ENCODE measurements at places on chromosomes 3 and 15.

- peak; percentile 30 for DNase-seq
Measured at GRCh38 chr3:180749796-180750195, 70.5 kb upstream of the CCDC39 start.

DNA sequence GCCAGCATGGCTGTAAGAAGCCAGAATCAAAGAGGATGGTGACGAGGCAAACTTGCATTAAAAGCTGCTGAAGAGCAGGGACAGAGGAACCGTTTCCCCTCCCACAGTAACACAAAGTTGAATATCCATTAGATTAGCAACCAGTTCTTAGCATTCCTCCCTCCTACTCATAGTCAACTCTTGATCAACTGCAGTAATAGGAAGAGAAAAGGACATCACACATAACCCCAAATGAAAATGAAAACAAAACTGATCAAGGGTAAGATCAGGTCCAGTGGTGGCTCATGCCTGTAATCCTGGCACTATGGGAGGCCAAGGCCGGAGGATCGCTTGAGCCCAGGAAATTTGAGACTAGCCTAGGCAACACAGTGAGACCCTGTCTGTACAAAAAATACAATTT, 165.2 kb downstream of the GREM1 start:
- no peak for DNase-seq

DNA sequence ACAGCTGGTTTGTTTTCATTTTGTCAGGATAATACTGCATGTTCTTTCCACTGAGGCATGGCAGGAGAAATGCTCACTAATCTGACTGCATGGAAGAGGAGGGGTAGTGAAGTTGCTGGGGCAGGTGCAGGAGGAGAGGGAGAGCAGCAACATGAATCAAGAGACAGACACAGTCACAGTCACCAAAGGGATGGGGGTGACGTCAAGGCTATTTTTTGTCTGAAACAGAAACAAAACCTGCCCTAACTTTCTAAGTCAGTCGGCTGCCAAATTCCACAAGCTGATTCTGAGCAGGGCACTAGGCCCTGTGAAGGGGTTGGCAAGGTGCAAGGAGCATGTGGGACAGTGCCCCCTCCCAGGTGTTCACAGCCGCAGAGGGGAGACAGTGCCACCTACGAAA, 186.6 kb upstream of the NSMCE3 start:
- no peak for DNase-seq

- no peak for DNase-seq
Measured at GRCh38 chr3:43895573-43895972, 204.8 kb downstream of the ABHD5 start.

Data from OCI-M1 (cell line).